Activated T-cell treated with anti-CD3 and anti-CD28 coated beads, Interleukin-2, amount 50 U/mL, for 4 hours (primary cell): ENCODE measurements at places on chromosomes 2 and 18. TPM values are rescaled to one million over a fixed set of nuclear protein-coding genes. Genes with fewer than 3 reads are reported as not detected.

The VSNL1 gene
- total RNA-seq = not detected

The SP140 gene
- 38.4 TPM for total RNA-seq

The ERLEC1 gene
- total RNA-seq = 18.7 TPM

The LHCGR gene
- not detected for total RNA-seq

The L3MBTL4 gene
- total RNA-seq = 0.42 TPM

The PLGLB2 gene
- 0.16 TPM for total RNA-seq

DNA sequence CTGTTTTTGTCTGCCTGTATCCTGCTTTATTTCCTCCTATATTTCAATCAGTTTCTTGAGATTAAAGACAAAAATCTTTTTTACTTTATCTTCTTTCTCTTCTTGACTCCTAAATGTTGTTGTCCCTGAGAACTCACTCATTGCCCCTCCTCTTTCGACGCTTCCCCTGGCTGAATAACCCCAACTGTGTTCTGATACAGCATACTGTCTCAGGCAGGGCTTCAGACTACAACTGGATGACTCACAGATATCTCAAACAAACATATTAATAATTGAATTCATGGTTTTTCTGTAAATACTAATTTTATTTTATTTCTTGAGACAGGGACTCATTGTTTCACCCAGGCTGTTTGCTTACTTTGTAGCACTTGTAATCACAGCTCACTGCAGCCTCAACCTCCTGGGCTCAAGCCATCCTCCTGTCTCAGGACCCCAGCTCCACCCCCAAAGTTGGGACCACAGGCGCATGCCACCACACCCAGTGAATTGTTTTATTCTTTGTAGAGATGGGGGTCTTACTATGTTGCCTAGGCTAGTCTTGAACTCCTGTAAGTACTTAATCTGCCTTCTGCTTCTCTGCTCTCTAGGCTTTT is 9.4 kb downstream of the ITGAV start:
- no peak for DNase-seq

- DNase-seq = no peak
These were observed 306.1 kb downstream of the ZEB2 start for GRCh38 chr2:144213797-144214196.

- DNase-seq = no peak
These were observed 129.3 kb downstream of the LNPK start for GRCh38 chr2:175872721-175873120.

DNA sequence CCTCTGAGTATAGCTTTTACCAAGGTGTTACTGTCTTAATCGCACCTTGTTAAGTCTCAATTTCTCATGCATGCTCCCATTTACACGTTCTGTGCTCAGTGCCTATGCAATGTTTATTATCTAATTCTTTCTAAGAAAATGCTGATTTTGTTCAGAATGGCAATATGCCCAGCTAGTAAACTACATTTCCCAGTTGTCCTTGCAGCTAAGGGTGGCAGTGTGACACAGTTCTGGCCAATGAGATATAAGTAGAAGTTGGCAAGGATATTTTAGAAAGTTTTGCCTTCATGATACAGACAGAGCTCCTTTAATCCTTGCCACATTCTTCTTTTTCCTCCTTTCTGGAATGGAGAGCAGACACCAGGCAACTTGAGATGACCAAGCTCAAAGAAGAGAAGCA is 45.3 kb downstream of the POLE4 start:
- no peak for DNase-seq

GRCh38 chr18:10804126-10804525 is 278.3 kb downstream of the NAPG start:
- DNase-seq = no peak
